Activated CD4-positive, alpha-beta T cell treated with anti-CD3 and anti-CD28 coated beads for 36 hours (primary cell): ENCODE measurements at places on chromosomes 3 and 15. TPM values are rescaled to one million over a fixed set of nuclear protein-coding genes. Genes with fewer than 3 reads are reported as not detected.

Gene CCR3
- not detected for total RNA-seq

Gene SERINC4
- 0.46 TPM for total RNA-seq

Gene XIRP1
- total RNA-seq: 2.2 TPM

Gene UBA7
- total RNA-seq: 85.7 TPM

Gene RPL4
- total RNA-seq: 4,959 TPM

Gene ANKRD34C
- total RNA-seq: not detected

- no peak for DNase-seq
Measured at GRCh38 chr15:70882361-70882760, 9.9 kb downstream of the THAP10 start.

DNA sequence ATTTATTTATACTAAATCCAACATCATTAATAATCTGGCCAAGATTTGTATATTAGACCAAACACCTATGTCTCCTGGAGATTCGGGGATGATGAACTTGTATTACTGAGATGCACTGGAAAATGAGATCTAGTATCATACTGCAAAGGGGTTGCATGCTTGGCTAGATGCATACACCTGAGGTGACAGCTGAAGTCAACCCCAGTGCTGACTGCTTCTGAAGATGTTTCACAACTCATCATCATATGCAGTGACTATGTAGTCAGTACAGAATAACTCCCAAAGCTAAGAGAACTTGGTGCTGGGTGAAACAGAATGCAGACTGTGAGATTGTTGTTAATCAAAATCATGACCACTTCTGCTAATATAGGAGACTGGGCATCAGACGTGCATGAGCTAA, 1114.2 kb downstream of the NSUN3 start:
- DNase-seq: no peak

DNA sequence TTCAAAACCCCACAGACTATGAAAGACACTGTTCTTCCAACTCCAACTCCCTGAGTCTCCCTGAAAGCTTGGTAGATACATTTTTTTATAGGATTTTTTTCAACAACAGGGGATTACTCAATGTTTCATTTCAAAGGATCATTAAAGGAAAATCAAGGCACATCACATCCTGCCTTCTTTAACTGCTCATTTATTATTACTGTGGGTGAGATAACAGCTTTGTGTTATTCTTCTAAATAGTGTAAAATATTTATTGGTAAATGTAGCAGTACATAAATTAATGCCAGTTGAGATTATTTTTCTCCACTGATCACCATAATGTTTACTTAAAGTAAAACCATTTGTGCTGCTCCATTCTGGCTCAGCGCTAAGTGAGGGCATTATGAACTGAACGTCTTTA, 57.2 kb downstream of the AGBL1 start:
- DNase-seq: no peak

GRCh38 chr3:101099791-101100190, 106.6 kb upstream of the ABI3BP start:
- DNase-seq: no peak

DNA sequence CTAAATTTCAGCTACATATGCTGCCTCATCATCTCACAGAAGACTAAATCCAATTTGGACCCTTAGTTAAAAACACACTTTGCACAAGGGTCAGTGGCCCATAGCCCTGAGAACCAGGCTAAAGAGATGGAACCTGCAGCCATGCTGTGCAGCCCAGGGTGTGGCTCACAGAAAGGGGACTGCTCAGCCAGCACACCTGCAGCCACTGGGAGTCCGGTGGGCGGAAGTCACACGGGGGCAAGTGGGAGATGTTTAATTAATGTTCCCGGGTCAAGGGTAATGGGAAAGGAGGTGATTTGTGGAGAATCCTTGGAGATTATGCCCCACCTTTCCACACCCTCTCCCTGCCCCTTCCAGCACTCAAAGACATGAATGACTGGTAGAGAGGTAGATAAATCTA, 467.4 kb downstream of the EPHB1 start:
- no peak for DNase-seq

DNA sequence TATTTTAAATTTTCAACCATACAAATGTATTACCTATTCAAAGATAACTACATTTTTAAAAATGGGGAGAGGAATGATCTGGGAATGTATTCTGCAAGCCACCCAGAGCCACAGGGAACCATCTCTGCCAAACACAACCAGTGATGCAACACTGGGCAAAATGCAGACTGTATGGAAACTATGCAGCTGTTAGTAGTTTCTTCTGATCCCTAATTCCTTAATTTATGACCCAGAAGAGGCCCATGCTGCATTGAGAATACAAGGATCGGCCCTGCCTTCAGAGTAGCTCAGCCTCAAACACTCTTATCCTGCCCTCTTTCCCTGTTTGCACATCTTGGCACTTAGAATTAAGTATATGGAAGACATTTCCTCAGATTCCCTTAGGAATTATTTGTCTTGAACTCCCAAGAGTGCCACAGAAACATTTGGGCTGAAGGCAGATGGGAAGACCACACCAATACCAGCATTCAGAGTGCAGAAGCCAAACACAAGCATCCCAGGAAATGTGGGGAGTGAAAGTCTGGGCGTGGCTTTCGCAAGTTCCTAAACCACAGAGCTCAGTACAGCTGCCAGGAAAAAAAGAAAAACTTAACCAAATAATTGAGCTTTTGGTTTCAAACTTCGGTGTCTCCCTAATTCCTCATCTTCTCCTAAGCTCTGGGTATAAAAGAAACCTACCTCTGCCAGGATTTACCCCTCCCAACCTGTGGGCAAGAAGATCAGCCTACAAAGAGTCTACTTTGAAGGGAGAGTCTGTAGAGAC, 5.3 kb downstream of the SNUPN start:
- no peak for DNase-seq

DNA sequence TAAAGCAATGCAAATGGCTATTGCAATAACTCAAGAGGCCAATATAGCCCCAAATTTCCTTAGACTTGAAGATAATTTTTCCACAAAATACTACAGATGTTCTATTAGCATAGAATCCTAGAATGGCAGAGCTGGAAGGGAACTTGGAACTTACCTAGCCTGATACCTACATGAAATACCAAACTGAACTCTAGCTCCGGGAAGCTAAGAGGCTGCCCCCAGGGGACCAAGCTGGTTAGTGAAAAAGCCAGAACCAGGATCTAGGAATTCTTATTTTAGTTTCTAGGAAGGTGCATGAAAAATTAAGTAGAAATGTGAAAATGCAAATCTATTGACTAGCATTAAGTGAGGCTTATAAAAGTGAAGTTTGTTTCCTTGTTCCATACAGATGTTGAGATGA, 256.0 kb upstream of the CBLB start:
- DNase-seq: no peak

- no peak for DNase-seq
Measured at GRCh38 chr15:34370643-34371042, 3.6 kb upstream of the LPCAT4 start.

- DNase-seq: peak; percentile 81
Measured at GRCh38 chr3:128584412-128585020, 66.1 kb downstream of the RPN1 start.

GRCh38 chr3:183769453-183769852, 55.9 kb downstream of the MAP6D1 start:
- no peak for DNase-seq

- no peak for DNase-seq
Measured at GRCh38 chr15:57395292-57395691, 19.0 kb downstream of the CGNL1 start.

GRCh38 chr3:33061782-33062181, 35.2 kb downstream of the GLB1 start:
- DNase-seq: peak; percentile 64

GRCh38 chr3:194294199-194294894, 56.8 kb downstream of the CPN2 start:
- DNase-seq: no peak

DNA sequence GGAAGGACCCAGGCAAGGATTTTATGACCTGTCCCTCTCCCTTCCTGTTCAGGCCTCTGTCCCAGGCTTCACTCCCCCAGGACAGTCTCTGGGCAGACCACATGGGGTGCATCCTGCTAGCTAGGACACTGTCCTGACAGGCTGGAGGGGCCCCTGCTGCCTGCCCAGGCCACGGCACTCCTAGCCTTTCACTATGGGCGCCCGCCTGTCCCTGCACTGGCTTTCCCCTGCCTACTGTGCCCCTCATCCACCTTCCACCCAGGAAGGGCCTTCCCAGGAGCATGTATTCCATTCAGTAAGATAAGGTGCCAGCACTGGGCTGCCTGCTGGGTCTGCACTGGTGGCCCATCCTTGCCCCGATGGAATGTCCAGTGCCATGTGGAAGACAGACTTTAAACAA, 145.3 kb downstream of the DNAJB8 start:
- DNase-seq: no peak

DNA sequence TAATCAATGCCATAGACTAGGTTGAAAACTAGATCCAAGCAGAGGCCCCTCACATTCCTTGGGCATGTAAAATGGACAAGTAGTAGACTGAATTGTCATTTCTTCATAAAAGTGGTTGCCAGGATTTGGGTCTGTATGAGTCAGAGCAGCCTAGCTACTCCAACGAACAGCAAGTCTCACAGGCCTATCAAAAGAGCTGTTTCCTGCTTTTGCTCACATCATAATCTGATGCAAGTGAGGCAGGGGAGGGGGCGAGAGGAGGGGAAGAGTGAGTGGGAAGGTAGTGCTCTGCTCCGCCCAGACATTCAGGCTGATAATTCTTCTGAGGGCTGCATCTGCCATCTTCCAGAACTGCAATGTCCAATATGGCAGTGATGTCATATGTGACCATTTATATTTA, 228.9 kb upstream of the PRICKLE2 start:
- DNase-seq: peak; percentile 10
